Myocyte (in vitro differentiated cells): ENCODE measurements at places on chromosomes 11 and 22. TPM values are rescaled to one million over a fixed set of nuclear protein-coding genes. Genes with fewer than 3 reads are reported as not detected.

PEX26 gene
- total RNA-seq: 22.8 and 24.5 TPM in 2 replicates

IGLL1 gene
- 0.88 TPM in 1 of 2 replicates, not detected in the other for total RNA-seq

MS4A5 gene
- not detected in 2 replicates for total RNA-seq

MLC1 gene
- not detected in 2 replicates for total RNA-seq

DNA sequence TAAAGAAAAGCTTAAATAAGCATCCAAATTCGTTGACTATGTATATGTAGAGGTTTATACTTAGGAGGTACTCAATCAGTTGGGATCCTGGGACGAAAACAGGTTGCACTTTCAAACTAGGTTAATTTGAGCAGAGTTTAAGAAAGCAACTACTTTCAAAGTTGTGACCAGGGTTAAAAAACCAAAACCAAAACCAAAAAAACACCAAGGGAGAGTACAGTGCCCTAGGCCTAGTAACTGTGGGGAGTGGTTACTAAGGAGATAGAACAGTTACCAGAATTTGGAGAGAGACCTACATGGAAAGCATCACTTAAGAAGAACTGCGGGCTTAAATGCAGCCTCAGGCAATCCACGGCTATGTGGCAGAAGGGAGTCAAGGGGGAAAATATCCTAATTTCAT is 148.3 kb downstream of the JRKL start:
- DNase-seq: no peak

- no peak for DNase-seq
Observed at GRCh38 chr11:32374261-32374711, 61.1 kb downstream of the WT1 start.

- no peak for DNase-seq
Observed at GRCh38 chr11:71384561-71384960, 63.6 kb downstream of the DHCR7 start.

- no peak for DNase-seq
Observed at GRCh38 chr11:130203766-130204702, 44.5 kb downstream of the ST14 start.

DNA sequence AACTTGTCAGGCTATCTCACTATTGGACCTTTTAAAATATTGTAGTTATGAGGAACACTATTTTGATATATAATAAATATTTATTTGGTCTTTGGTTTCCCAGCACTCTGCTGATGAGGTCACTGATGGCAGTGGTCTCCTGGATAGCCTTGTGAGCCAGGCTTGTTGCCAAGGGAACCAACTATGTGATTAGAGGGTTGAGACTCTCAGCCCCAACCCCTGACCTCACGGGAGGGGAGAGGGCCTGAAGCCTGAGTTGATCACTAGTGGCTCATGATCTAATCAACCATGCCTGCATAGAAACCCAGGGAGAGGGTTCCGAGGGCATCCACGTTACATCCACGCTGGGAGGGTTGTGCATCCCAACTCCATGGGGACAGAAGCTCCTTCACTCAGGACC is 10.8 kb downstream of the PANX1 start:
- no peak for DNase-seq

- no peak for DNase-seq
Observed at GRCh38 chr11:15641271-15642045, 526.7 kb downstream of the INSC start.

- DNase-seq: peak; percentile 2
Observed at GRCh38 chr22:32044913-32045312, 1.9 kb downstream of the SLC5A1 start.

GRCh38 chr11:127888386-127888785 is 699.0 kb downstream of the ETS1 start:
- DNase-seq: no peak

GRCh38 chr22:45754822-45755221 is 83.2 kb downstream of the ATXN10 start:
- DNase-seq: no peak

DNA sequence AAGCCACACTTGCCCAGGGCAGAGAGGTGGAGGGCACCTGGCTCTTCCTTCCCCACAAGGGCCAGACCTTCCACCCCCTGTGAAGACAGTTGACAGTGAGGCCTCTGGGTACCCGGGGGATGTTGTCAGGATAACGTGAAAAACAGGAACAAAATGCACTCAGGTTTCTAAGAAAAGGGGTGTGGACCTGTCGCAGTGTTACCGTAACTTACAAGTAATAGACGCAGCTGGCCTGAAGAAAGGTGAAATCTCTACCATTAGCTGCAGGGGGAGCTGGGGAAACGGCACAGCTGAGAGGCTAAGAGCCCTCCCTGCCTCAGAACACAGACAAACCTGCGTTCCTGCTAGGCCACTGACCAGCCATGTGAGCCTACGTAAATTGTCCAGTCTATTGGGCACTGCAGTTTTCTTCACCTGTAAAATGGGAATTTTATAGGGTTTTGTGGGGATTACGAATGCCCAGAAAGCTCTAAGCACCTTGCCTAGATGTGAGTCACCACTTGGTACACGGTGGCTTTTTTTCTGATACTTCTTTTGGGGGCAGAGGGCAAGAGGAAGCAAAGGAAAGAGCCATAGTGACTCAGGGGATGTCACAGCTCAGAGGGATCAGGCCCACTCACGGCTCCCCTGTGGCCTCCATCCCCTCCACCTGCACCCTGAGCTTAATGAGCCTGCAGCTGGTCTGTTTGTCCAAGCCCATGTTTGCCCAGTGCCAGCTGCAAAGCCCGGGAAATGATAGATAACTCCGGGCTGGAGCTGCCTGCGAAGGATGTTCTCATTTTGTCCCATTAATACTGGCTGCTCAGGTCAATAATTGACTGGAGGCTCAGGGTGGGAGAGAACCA is 18.4 kb upstream of the CABP7 start:
- no peak for DNase-seq

DNA sequence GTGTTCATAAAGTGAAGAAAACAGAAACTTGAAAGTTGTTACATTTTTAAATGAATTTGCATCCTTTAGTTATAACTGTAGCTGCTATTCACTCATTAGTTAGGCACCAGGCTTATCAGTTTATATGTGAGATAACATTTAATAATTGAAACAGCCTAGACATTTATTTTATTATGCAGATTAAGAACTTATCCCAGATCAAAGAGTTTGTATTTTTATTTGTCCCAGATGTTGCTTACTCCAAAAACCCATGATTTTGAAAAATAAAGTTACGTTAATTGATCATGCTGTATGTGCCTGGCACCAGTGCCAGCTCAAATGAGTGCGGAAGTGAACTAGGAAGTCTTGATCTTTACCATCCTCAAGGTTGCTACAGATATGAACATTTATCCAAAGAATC is 172.7 kb upstream of the CARD18 start:
- no peak for DNase-seq

DNA sequence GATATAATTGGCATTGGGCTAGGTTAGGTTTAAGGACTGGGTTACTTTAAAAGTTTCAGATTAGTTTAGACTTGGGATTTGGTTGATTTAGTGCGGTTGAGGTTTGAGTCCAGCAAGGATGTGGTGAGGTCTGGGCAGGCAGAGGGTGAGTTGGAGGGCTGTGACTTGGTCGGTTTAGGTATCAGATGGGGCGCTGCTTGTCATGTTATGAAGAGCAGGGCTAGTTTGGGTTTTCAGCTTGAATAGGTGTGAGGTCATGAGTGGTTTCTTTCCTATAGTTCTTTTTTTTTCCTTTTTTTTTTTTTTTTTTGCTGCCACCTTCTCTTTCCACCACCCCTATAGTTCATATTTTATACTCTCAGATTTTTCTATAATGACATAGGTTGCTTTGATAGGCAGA is 4.8 kb downstream of the CLCF1 start:
- no peak for DNase-seq

DNA sequence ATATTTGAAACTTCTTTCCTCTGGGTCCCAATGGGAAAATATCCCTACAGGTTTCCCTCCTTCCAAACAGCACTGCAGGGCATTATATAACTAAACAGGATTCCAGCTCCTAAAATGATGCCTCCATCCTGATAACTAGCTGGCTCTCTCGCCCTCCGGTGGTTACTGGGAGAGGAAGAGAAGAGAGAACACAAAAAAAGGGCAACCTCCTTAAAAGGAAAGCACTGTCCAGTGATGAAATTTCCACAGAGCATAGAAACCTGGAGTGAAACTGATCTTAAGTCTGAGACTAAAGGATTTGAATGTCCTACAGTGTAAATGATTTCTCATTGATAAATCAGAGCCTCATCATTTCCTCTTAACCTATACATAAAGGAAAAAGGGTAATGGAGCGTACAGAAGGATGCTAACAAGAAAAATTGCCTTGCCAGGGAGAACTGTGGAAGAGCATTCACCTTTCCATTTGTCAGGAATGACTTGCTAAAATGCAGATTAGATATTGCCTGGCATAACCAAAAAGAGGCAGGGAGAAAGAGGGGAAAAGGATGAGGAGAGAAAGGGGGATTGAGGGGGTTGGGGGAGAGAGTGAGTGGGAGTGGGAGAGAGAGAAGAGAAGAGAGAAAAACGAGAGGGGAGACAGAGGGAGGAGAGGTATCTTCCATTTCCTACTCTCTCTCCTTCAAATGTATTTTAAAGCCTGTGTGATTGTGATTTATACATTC is 121.3 kb downstream of the APOL5 start:
- DNase-seq: peak; percentile 81

DNA sequence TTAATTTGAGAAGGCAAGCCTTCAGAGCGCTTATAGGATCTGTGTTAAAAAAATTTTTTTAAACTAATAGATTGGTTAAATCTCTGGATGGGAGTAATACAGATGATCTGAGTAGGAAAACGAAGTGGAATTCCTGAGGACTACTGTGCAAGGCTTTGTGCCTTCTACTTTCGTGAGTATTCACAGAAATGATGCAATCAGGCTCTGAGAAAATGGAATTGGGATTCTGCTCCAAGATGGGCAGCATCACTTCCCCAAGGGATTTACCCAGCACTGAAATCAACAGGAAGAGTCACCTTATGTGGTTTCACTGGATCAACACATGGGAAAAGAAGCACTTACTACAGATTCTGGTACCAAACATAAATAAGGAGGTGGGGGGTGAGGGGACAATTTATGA is 12.5 kb downstream of the KMT5B start:
- peak; percentile 39 for DNase-seq

GRCh38 chr11:65432100-65432650 is 9.6 kb downstream of the NEAT1 start:
- DNase-seq: peak; percentile 40

DNA sequence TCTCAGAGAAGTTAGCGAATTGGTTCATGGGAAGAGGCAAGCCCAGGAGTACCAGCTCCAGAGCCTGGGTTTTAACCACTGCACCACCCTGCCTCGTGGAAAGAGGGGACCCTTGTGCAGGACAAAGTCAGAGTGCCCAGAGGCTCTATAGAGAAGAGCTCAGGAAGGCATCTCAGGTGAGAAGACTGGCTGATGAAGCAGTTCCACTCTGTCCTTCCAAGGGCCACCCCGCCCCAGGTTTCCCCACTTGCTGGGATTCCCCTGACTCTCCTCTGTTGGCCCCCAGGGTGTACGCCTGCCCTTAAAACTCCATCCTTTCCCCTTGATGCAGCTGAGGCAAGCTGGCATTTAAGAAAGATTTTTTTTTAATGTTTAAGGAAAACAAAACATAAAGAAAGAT is 265.8 kb downstream of the BUD13 start:
- DNase-seq: no peak

GRCh38 chr11:78212586-78213371 is 24.1 kb downstream of the USP35 start:
- DNase-seq: peak; percentile 49

- DNase-seq: peak; percentile 92
Observed at GRCh38 chr11:30424844-30425243, 101.9 kb downstream of the ARL14EP start.

GRCh38 chr11:48011798-48012391 is 31.5 kb downstream of the PTPRJ start:
- DNase-seq: no peak
